ENCODE measurements at places on chromosomes 3 and 15. TPM values are rescaled to one million over a fixed set of nuclear protein-coding genes. Genes with fewer than 3 reads are reported as not detected.

TP63 gene
- not detected for total RNA-seq

CD200 gene
- total RNA-seq = 8.2 TPM

SCAANT1 gene
- total RNA-seq = not detected

PLSCR5 gene
- not detected for total RNA-seq

NOX5 gene
- total RNA-seq = 0.07 TPM

DNA sequence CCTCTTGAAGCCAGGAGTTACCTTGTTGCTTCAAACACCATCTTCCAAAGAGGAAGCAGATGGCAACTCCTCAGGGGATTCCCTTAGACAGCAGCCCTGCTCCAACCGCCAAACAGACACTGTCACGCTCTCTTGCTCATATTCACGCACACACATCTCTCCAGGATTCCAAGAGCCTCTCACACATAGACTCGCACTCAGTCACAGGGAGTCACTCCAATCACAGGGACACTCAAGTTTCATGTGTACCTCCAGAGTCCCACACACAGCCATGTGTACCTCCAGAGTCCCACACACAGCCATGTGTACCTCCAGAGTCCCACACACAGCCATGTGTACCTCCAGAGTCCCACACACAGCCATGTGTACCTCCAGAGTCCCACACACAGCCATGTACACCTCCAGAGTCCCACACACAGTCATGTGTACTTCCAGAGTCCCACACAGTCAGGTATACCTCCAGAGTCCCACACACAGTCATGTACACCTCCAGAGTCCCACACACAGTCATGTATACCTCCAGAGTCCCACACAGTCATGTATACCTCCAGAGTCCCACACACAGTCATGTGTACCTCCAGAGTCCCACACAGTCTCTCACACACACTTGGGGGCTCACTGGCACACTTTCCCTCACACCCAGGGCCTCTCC is 6.1 kb downstream of the VWA5B2 start:
- no peaks in the 10 kb centered on the region for H3K36me3 ChIP-seq
- DNase-seq = no peak
- H3K4me3 ChIP-seq = no peak overlapping the region
- H3K27ac ChIP-seq = no peak overlapping the region
- no peaks in the 10 kb centered on the region for H3K4me1 ChIP-seq

DNA sequence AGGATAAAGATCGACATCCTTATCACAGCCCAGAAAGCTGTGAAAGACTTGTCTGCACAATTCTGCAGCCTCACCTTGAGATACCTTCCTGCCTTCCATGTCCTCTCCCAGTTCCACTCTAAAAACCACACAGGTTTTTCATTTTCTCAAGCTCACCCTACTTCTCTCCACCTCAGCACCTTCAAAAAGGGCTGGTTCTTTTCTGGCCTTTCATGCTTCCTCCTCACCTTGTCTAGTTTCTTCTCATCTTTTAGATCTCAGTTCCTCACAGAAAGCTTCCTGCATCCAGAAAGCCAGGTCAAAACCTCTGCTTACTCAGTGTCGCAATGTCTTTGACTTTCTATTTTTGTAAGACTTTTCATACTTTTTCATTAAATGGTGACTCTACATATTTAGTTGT is 140.2 kb upstream of the STT3B start:
- no peak for DNase-seq
- no peak overlapping the region for H3K4me3 ChIP-seq
- H3K4me1 ChIP-seq = no peaks in the 10 kb centered on the region
- no peak overlapping the region for H3K27ac ChIP-seq

DNA sequence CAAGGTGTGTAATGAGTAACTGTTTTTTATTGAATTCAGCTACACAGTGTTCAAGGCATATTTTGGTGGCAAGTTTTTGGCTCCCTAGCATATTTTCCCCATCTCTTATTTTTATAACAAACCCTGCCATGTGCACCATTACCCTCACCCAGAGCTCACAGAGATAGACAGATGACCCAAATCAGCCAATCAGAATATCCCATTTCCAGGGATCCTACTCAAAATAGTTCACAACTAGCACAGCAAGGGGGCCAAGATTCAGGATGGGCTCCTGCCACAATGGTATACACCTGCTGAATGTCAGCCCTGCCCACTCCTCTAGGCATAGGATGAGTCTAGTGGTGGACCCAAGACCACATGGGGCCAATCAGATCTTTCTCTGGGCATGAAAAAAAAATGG is 78.8 kb upstream of the SETMAR start:
- H3K4me1 ChIP-seq = no peaks in the 10 kb centered on the region
- no peak for DNase-seq
- no peaks in the 10 kb centered on the region for H3K36me3 ChIP-seq
- H3K4me3 ChIP-seq = no peak overlapping the region
- H3K27me3 ChIP-seq = no peaks in the 10 kb centered on the region

GRCh38 chr15:52154896-52155865 is 36.0 kb downstream of the GNB5 start:
- no peaks in the 10 kb centered on the region for H3K4me1 ChIP-seq
- no peak for DNase-seq
- peaks cover 1% of the 10 kb centered on the region for H3K36me3 ChIP-seq
- H3K27me3 ChIP-seq = no peaks in the 10 kb centered on the region
- no peak overlapping the region for H3K4me3 ChIP-seq
- H3K27ac ChIP-seq = no peak overlapping the region

- DNase-seq = no peak
- H3K27me3 ChIP-seq = no peaks in the 10 kb centered on the region
- H3K27ac ChIP-seq = no peak overlapping the region
- H3K4me3 ChIP-seq = no peak overlapping the region
Measured at GRCh38 chr3:195823999-195824398, 12.3 kb upstream of the MUC4 start.
